CD8-positive, alpha-beta T cell (primary cell): ENCODE measurements at places on chromosomes 6 and 20. TPM values are rescaled to one million over a fixed set of nuclear protein-coding genes. Genes with fewer than 3 reads are reported as not detected.

PAK5 gene
- total RNA-seq = not detected

C6orf52 gene
- total RNA-seq = not detected

DEFB132 gene
- not detected for total RNA-seq

OR2B6 gene
- total RNA-seq = not detected

TGM2 gene
- not detected for total RNA-seq

RNF144B gene
- total RNA-seq = 1.3 TPM

RAET1L gene
- total RNA-seq = not detected

DNA sequence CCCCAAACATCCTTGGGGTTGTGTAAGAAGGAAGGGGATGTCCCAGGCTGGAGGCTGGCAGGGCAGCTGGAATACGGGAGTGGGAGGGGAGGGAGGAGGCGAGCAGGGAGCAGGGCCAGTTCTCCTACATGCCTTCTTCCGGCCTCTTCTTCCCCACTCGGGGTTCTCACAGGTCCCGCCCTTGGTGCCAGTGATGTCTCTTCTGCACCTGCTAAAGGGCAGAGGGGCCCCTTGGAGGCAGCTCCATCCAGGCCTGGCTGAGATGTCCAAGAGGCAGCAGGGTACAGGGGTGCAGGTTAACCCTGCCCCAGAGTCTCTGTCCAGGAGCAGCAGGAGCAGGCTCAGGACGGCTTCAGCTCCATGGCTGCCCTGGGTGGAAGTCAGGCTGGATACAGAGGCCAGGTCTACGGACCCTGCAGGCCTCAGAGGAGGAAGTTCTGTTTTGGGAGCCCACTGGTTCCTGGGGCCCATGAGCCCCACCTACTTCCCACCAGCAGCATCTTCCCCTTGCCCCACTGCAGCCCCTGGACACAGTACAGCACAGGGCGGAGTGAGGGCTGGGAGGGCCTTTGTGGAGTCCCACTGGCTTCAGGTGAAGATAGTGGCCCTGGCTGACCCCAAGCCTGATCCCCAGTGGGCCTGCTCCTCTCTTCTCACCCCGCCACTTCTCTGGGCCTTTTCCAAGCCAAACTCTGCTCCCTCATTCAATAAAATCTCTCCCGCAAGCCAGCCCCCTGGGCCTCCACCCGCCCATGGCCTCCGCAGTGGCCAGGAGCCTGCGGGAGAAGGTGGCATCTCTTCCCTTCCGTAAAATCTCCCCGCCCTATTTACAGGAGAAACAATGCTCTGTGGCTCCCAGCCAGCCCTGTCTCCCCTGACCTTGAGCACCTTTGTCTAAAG is 60.4 kb downstream of the YTHDF1 start:
- DNase-seq = no peak

- no peak for DNase-seq
Measured at GRCh38 chr20:57034001-57034400, 232.4 kb downstream of the BMP7 start.

DNA sequence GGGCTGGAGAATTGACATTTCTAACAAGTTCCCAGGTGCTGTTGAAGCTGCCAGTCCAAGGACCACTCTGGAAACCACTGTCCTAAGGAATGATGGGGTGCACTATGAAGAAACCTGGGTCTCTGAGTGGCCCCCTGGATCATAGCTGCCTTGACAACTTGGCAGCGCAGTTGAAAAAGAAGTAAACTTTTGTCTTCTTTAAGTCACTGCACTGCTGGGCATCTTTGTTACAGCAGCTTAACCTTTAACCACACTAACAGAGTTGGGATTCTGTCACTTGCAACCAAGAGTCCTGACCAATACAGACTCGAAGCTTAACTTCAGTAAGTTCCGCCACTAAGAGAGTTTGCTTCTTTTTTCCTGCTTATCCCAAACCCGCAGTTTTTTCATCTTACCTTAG is 8.5 kb upstream of the KCNK15 start:
- no peak for DNase-seq

GRCh38 chr6:140670021-140670420 is 1295.6 kb upstream of the CITED2 start:
- no peak for DNase-seq

GRCh38 chr6:71675386-71675785 is 211.0 kb upstream of the RIMS1 start:
- no peak for DNase-seq

DNA sequence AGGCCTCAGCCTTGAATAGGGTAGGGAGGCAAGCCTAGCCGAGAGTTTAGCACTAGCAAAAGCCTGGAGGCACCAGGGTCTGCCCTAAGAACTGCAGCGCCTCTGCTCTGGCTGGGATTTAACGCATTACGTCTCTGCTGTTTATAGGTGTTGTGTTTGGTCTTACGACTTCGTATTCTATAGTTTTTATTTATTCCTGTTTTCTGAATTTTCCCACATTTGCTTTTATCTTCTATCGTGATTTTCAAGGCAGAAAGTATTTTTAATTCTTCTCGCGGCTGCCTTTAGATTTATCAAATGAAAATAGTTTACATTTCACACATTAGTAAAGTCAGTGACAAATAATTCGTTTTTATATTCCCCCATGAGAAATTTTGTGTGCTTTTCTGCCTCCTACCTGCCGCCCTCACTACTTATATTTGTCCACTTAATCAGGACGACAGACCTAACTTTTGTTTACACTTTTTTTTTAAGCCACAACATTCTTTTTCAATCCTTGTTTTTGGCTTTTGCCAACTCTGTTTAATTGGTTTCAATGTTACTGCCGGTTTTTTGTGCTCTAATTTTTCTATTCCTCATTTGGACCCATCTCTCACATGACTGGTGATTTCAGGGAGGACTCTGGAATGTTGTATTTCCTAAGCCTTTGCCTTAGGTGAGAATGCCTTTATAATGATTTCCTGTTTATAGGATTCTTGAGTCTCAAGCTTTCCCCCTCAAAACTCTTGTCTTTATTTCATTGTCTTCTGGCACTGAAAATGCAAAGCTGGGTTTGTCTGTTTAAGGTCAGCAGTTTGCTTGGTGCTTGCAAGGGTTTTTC is 1.3 kb upstream of the LZTS3 start:
- no peak for DNase-seq

DNA sequence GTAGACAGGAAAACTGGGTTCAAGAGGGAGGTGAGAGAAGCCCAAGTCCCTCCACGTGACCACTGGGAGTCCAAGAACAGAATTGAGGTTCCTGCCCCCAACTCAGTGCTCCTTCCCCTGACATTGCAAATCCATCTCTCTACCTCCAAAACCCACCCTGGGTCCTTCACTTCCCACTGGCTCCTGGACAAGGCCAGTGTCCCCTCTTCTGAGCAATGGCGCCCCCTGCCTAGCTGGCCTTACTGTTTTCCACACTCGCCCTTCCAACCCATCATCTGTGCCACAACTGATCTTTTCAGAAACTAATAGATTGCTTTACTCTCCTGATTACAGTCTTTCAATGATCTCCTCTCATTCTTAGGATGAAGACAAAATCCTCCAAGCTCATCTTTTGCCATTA is 200.3 kb downstream of the ANKRD60 start:
- no peak for DNase-seq

GRCh38 chr20:6007094-6007528 is 46.7 kb downstream of the LRRN4 start:
- DNase-seq = no peak

DNA sequence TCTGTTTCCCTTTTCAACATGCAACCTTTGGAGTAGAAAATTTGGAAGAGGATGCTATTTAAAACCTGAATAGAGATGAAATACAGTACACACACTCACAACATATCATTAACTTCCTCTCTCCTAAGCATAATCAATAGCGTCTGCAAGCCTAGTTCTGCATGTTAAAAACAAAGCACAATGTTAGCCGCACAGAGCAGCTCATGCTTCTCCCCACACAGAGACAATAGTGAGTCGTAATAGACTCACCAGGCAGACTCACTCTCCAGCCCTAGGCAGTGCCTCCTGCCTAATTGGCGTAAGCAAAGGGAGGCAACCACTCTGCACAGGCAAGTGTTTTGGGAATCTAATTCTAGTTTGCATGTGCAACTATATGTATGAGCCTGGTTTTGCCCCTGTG is 45.8 kb upstream of the ARID1B start:
- no peak for DNase-seq

GRCh38 chr6:17842934-17843821 is 136.5 kb upstream of the NUP153 start:
- DNase-seq = no peak

DNA sequence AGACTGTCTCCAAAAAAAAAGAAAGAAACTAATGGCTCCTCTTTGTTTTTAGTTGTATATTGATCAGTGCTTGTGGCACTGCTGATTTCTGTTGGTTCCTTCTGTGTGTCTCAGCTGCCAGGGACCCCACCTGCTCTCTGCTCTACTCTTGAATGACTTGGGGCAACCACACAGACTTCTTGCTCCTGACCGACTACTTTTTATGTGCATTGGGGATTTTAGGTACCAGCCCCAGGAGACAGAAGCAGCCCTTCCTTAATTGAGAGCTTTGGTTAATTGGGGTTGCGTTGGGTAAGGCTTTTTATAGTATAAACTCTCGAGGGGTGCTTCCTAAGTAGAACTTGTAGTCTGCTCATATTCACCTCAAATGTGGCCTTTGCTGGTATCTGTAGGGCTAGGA is 6.9 kb downstream of the STK35 start:
- no peak for DNase-seq

GRCh38 chr6:31079656-31080261 is 32.6 kb downstream of the C6orf15 start:
- peak; percentile 55 for DNase-seq

- no peak for DNase-seq
Measured at GRCh38 chr20:48942730-48943129, 21.2 kb downstream of the ARFGEF2 start.

GRCh38 chr6:163721435-163721834 is 306.9 kb downstream of the QKI start:
- no peak for DNase-seq

DNA sequence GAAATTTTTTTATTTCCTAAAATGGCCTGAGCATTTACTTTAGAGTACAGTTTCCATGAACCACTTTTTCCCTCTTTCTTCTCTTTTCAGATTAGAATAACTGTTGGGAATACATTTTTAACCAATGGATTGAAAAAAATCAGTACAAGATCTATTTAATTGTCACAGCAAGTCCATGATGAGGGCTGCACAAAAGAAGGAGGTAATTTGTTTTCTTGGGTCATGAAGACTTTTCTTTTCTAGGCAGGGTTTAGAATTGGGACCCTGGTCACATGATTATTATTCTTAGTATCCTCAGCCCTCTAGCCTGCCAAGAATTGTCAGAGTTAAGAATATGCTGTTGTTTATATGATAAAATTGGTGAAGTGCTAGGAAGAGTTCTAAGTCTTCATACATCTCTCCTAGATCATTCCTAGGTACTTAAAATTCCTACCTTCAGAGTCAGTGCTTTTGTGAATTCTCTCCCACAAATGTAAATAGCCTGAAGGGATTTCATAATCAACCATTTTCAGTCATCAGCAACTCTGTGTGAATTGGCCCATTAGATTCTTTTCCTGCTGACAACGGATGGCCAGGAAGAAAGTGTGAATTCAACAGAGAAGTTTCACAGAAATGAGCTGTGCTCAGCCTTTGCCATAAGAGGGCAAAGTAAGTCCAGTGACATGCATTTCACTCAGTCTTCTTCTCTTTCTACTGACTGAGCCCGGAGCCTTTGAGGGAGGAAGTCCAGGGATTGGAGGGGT is 32.4 kb upstream of the TPBG start:
- no peak for DNase-seq

- DNase-seq = no peak
Measured at GRCh38 chr6:101397199-101397598, 3.7 kb downstream of the GRIK2 start.

DNA sequence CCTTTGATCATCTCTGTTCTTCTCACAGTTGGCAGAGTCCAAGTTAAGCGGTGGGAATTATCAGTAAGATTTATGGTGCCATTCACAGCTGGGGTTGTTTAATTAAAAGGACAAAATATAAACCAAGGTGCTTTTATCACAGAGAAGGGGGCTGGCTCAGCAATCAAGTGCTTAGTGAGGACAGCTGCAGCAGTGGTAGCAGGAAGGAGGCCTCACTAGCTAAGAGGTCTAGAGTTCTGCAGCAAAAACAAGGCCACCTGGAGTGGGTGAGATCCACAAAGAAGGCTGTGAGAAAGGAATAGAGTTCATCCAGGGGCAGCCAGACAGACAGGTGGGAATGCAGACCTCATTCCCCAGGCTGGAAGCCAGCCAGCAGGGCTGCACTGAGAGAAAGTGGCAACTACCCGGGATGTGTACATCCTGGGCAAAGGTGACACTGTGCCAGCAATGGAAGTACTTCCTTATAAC is 37.1 kb downstream of the PIGU start:
- no peak for DNase-seq

GRCh38 chr20:40087496-40087895 is 601.5 kb downstream of the MAFB start:
- DNase-seq = no peak

DNA sequence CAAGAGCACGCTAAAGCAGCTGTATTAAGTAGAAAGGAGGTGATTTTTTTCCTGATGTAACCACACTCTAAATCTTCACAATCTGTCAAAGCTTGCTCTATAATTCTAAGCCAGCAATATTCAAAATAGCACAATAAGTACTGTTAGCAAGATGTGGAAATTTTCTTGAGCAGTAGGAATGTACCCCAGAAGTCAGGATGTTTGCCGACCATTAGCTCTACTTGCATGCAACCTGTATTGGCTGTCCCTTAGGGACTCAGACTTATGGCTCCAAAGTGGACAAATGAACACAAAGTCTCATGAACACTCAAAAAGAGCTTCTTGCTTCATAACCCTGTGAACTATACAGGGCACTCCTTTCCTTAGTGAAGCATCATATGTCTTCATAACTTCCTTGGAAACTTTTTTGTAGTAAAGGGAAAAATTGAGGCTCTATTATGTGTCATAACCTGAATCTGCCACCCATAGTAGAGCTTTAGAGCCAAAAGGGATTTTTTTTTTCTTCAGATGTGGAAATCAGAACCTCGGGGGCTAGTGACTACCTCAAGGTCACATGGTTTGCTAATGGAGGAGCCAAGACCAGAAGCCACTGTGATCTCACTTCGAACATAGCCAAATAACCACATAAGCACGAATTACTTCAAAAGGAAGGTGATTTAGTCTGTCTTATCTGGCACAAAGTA is 54.5 kb downstream of the ADGRG6 start:
- DNase-seq = no peak

GRCh38 chr6:129628101-129628815 is 81.7 kb downstream of the ARHGAP18 start:
- DNase-seq = no peak

- no peak for DNase-seq
Measured at GRCh38 chr6:169695131-169695530, 6.7 kb downstream of the WDR27 start.

GRCh38 chr6:134482593-134483270 is 164.8 kb upstream of the SGK1 start:
- DNase-seq = no peak
